NCI-H345 (cell line): ENCODE measurements at places on chromosomes 13 and 19.
A peak's percentile ranks its signal among the peaks of the same experiment; 100 is the strongest.

GRCh38 chr13:43284162-43284561, 260.8 kb downstream of the DNAJC15 start:
- DNase-seq, result no peak

- peak; percentile 19 for DNase-seq
Measured at GRCh38 chr19:34363094-34363493, 1.9 kb upstream of the GPI start.

GRCh38 chr19:57773488-57773887, 4.0 kb downstream of the ZNF586 start:
- no peak for DNase-seq

GRCh38 chr13:50722440-50723125, 120.9 kb downstream of the DLEU7 start:
- no peak for DNase-seq

- DNase-seq, result no peak
Measured at GRCh38 chr19:40581531-40581930, 4.9 kb downstream of the SHKBP1 start.

DNA sequence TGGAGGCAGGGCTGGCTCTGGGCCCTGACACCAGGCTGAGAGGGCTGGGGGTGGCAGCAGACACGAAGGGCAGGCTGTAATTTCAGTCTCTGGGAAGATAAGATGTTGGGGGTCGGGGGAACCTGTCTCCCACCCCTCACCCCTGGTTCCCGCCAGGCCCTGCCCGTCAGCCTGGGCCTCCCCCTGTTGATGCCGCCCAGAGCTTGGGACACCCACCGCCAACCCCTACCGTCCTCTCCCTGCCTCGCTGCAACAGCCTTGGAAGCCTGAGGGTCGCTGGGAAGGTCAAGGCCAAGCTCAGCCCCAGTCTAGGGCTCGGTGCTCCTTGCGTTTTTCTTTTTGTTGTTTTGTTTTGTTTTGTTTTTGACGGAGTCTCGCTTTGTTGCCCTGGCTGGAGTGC, 14.5 kb downstream of the PALM start:
- DNase-seq, result no peak

DNA sequence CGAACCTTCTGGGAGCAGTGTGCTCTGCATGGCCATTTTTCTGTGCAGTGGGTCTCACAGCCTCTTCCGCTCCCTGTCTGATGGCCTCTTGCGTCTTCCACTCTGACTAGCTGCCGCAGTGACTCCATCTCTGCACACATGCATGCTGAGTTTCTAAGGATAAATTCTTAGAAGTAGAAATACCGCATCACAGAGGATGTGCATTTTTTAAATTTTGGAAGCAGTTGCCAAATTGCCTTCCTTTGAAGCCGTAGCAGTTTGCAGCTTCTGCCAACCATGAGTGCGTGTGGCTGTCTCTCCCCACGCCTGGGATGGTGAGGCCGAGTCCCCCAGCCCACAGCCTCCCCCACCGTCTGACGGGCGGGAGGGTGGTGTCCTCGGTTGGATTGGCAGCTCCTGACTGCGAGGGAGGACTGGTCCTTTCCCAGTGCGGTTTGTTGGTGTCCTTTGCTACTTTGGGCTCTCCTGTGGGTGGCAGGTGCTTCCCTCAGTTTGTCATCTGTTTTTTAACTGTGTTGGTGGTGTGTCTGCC, 9.8 kb downstream of the FZR1 start:
- no peak for DNase-seq

DNA sequence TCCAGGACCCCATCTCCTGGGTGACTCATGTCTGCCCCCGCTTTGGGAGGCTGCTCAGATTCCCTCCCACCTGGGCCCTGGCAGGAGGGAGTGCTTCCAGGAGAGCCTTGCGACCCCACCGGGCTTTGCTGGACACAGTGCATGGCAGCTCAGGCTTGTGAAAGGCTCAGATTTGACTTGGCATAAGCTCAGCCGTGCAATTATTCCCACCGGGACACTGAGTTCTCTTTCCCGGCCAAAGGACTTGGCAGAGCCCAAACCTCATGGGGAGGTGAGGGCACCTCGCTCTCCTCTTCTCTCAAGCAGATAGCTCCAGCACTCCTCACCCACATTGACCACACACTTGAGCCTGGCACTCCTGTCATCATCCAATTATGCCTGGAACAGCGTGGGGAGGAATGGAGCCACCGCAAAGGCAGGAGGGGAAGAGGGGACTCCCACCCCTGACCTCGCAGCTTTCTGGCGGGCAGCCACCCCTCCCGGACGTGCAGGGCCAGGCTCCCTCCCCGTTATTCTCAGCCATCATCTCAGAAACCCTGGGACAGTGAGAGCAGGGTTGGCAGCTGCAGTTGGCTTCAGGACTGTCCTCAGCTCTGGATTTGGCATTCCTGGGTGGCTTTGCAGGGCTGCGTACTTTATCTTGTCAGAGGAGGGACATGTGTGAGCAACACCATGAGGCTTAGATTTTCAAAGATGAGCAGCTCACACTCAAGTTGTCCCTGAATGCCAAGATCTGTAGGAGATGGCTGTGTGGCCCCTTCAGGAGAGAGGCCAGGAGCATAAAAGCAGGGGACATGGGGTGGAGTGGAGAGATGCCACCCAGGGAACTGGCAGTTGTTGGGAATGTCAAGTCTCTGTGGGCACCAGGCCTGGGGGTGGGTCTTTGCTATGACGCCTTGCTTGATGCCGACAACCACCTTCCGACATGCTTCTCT, 306.2 kb downstream of the TEX29 start:
- DNase-seq, result no peak

GRCh38 chr13:90806892-90807291, 540.6 kb upstream of the MIR17HG start:
- DNase-seq, result no peak

DNA sequence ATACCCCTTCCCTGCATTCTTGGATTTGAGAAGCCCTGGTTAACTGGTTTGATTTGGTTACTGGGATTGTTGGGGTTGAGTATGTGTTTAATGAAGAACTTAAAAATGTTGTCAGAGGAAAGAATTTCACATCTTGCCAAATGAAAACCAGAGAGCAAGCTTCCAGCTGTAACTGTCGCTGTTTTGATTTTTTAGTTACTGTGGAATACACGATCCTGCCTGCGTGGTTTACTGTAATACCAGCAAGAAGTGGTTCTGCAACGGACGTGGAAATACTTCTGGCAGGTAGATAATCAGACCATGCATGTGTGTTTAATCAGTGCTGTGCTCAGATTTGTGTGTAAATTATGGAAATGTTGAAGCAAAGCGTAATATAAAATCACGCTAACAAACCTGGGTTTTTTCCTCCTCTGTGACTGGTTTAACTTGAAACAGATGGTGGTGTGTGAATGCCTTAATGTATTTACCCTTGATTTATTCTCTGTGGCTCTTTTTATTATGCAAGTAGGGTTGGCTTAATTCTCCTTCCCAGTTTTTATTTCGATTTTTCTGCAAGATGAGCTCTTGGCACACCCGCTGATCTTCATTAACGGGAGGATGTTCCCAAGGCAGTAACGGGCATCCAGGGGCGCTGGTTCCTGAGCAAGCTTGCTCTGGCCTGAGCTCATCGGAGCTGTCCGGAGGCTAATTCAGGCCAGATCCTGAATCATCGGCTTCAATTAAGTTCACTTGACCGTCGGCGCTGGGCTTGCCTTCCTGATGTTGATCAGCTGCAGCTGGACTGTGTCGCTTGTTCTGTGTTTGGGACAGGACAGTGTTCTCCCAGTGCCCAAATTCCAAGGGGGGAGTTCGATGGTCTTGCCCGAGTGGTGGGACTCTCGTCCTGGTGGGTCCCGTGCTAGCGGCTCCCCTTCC, 16.0 kb downstream of the UPF1 start:
- no peak for DNase-seq

DNA sequence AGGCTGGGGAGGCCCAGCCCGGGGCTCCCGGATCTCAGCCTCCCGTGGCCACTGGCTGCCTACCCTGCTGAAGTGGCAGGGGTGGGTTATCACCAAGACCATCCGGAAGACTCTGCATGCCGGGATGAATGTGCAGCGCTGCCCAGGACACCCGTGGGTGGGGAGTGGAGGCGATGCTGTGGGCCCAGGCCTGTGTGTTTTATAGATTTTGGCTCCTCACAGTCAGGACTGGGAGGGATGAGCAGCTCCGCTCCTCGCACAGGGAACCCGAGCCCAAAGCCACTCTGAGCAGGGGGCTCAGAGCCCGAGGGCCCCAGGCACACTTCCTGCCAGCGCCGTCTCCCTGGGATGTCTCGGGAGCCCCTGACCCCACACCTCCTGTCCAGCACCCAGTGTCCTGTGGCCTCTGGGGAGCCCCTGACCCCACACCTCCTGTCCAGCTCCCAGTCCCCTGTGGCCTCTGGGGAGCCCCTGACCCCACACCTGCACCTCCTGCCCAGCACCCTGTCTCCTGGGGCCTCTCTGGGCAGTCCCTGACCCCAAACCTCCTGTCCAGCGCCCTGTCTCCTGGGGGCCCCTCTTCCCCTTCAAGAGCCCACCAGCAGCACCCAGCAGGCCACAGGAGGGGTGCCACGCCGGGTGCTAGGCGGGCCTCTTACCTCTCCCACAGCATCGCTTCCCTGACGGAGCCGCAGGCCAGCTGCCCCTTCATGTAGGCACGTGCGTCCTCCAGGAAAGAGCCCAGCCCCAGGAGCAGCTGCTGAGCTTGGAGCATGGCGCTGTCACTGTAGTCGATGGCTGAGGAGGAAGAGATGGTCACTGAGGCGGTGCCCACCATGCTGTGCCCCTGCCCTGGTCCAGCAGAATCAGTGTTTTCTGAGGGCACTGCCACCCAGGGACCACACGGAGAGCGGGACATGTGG, 31.4 kb downstream of the NAXD start:
- DNase-seq, result no peak

DNA sequence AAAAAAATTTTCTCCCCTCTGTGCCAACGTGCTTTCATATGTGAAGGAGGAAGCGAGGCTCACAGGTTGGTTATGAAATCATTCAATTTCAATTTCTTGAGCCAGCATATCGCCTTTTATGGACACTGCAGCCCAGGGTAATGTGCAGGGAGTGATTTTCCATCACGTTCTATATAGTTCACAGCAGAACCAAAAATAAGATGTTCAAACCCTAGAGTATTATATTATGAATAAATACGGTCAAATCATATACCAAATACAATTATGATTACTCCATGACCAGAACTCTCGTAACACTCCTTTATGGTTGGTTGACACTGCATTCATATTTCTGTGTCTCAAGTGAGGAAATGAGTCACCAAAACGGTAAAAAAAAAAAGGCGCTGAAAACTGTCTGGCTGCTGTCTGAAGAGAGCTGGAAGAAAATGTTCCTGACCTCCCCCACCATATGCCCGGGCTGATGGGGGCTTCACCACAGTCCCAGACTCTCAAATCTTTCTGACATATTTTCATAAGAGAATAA, 75.8 kb upstream of the UBAC2 start:
- DNase-seq, result no peak

DNA sequence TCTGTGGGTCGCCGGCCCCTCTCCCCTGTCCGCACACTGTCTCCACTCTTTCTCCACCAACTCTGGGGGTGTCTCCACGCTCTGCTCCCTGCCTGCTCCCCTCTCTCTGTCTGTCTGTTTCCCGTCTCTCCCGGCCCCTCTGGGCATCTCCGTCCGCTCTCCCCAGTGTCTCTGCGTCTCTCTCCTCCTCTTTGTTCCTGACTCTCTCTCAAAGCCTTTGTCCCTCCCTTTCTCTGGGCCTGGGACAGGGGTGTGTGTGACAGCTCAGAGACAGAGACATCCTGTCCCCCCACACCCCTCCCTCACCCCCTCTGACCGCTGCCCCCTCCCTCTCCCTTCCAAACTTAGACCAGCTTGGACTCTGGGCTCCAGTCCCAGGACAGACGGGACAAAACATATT, 668 bp upstream of the SBK3 start:
- no peak for DNase-seq

- DNase-seq, result no peak
Measured at GRCh38 chr13:29767006-29767405, 83.4 kb downstream of the UBL3 start.

DNA sequence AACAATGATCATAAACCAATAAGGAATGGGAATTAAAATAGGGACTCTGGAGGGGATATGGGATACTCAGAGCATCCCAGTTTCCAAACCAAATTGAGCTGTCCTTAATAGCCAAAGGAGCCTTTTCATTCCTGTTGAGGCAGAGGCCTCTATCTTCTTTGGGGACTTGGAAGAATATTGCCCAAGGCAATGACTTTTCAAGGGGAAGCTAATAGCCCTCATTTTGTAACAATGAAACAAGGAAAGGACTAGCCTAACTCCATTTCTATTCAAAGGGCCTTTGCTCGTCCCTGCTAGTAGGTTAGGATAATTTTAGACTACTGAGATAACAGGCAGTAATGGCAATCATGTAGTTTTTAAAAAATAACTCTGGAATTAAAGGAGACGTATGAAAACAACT, 789.8 kb upstream of the SLITRK5 start:
- no peak for DNase-seq

- no peak for DNase-seq
Measured at GRCh38 chr13:30991184-30991583, 58.7 kb downstream of the TEX26 start.

GRCh38 chr19:44796701-44797115, 12.2 kb upstream of the BCAM start:
- DNase-seq, result peak; percentile 77

- no peak for DNase-seq
Measured at GRCh38 chr19:10104130-10104513, 1.6 kb upstream of the ANGPTL6 start.

DNA sequence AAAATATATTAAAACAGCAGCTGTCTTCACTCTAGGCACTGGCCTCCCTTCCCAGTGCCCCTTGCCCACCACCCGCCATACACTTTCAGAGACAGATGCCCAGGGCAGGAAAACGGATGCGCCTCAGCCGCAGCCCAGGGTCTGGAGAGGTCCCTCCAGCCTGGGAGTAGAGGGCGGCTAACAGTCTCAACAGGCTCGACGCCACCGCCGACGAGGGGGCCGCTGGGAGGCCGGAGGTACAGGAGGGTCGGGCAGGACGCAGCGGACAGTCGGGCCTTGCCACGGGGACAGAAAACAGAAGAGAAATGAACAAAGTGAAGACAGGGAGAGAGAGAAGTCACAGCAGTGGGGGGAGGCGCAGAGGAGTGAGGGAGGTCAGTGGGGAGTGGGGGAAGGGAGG, 27.1 kb downstream of the C19orf47 start:
- DNase-seq, result no peak

DNA sequence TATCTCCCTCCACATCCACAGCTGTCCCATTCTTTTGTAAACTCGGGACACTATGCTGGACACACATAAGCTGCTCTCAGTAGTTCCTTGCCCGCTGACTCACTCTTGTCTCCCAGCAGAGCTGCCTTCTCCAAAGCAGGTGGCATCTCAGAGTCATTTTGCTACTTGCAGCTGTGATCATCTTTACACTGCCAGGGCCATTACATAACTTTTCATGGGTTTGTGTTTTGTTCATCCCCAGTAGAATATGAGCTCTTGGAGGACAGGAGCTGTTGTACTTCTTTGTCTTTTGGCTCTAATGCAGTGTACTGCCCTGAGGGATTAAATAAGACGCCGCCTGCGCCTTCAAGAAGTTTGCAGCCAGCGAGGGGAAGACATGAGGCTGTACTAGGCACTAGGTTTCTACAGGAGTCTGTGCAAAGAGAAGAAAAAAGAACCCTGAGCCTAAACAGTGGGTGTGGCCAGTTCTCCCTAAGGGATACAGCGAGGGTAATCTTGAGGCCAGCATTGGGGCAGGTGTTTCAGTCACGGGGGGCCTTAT, 40.8 kb upstream of the GPR183 start:
- DNase-seq, result no peak

- DNase-seq, result no peak
Measured at GRCh38 chr13:30388406-30389283, 33.6 kb upstream of the UBE2L5 start.
